ENCODE measurements at places on chromosomes 7 and 10. TPM values are rescaled to one million over a fixed set of nuclear protein-coding genes. Genes with fewer than 3 reads are reported as not detected.

Gene HTRA1
- total RNA-seq = 9.0 TPM

- DNase-seq = no peak
Observed at GRCh38 chr7:67566101-67566500, 569.5 kb downstream of the TYW1 start.

DNA sequence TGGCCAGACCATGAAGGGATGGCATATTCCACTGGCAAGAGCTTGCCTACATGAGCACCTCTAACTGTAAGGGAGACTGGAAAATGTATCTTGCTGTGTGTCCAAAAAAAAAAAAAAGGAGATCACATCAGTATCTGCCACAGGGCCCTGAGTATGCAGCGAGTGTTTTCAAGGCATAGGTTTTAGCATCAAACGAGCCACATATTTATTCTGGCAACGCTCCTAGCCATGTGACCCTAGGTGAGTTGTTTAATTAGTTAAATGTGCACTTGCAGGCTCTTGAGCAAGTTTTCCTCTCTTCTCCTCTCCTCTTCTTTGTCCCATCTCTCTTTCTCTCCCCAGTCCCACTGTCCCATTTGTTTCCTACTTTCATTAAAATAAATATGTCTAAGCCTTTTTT, 428.7 kb upstream of the AKR1E2 start:
- DNase-seq = no peak

- no peak for DNase-seq
Observed at GRCh38 chr7:114531326-114531725, 116.7 kb downstream of the FOXP2 start.

DNA sequence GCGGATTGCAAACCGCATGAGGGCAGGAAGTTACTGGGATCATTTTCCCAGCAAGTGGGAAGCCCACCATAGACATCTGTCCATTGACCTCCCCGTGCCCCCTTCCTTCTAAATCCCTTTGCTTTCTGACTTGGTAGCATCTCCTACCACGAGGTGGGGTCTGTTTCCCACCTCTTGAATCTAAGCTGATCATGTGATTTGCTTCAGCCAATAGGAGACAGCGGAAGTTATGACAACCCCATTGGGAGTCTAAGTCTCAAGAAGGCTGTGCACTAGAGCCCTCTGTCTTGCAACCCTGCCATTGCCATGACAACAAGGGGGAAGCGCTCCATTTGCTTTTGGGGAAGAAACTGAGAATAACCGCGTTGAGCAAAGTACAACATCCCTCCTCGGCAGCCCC, 39.2 kb upstream of the CARD11 start:
- no peak for DNase-seq

Data from neural crest cell (in vitro differentiated cells).